ENCODE measurements at places on chromosomes 5 and 9. TPM values are rescaled to one million over a fixed set of nuclear protein-coding genes. Genes with fewer than 3 reads are reported as not detected.

The PAEP gene
- not detected for total RNA-seq

The WWC1 gene
- 1.8 TPM for total RNA-seq

The TMEM232 gene
- total RNA-seq, result 0.38 TPM

The LCN15 gene
- total RNA-seq, result not detected

The CLTB gene
- total RNA-seq, result 62.0 TPM

The ZCCHC7 gene
- total RNA-seq, result 25.6 TPM

DNA sequence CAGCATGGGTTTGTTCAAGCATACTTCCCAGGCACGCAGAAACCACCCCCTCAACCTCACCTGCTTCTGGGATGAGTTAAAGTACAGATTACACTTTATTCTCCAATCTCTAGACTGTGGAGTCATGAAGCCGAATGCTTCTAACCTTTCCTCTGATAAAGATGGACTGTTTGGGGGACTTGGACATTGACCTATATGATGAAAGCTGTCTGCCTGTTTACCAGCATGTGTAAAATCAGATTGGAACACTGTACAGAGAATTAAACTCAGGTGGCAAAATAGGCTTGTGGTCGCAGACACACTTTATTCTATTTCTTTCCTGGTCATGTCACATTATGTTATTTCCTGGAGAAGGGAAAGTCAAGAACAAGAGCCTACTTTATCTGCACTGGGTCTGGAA lies 25.7 kb downstream of the IL9 start:
- H3K27me3 ChIP-seq, result no peaks in the 10 kb centered on the region
- DNase-seq, result no peak
- H3K4me3 ChIP-seq, result no peak overlapping the region
- H3K27ac ChIP-seq, result no peak overlapping the region
- no peaks in the 10 kb centered on the region for H3K36me3 ChIP-seq
- H3K4me1 ChIP-seq, result no peaks in the 10 kb centered on the region

- no peak overlapping the region for H3K27ac ChIP-seq
- peaks cover 7% of the 10 kb centered on the region for H3K4me1 ChIP-seq
- H3K4me3 ChIP-seq, result peak overlapping the region; percentile 46
- DNase-seq, result no peak
- no peaks in the 10 kb centered on the region for H3K36me3 ChIP-seq
- no peaks in the 10 kb centered on the region for H3K27me3 ChIP-seq
Observed at GRCh38 chr5:610744-611730, 1.1 kb upstream of the CEP72 start.

- no peak overlapping the region for H3K4me3 ChIP-seq
- no peak for DNase-seq
- H3K27me3 ChIP-seq, result no peaks in the 10 kb centered on the region
- H3K36me3 ChIP-seq, result no peaks in the 10 kb centered on the region
- H3K27ac ChIP-seq, result no peak overlapping the region
- H3K4me1 ChIP-seq, result no peaks in the 10 kb centered on the region
Observed at GRCh38 chr5:92429646-92430045, 1046.5 kb upstream of the ARRDC3 start.

GRCh38 chr5:57341380-57341979 lies 141.1 kb downstream of the ACTBL2 start:
- H3K4me3 ChIP-seq, result no peak overlapping the region
- no peaks in the 10 kb centered on the region for H3K36me3 ChIP-seq
- no peak overlapping the region for H3K27ac ChIP-seq
- H3K4me1 ChIP-seq, result no peaks in the 10 kb centered on the region

GRCh38 chr9:114157516-114158176 lies 2.3 kb downstream of the COL27A1 start:
- H3K27me3 ChIP-seq, result peaks cover 16% of the 10 kb centered on the region
- H3K36me3 ChIP-seq, result no peaks in the 10 kb centered on the region
- DNase-seq, result no peak

GRCh38 chr5:153159616-153160015 lies 330.9 kb upstream of the GRIA1 start:
- no peaks in the 10 kb centered on the region for H3K4me1 ChIP-seq
- no peak overlapping the region for H3K27ac ChIP-seq
- DNase-seq, result no peak
- no peak overlapping the region for H3K4me3 ChIP-seq
- no peaks in the 10 kb centered on the region for H3K36me3 ChIP-seq

DNA sequence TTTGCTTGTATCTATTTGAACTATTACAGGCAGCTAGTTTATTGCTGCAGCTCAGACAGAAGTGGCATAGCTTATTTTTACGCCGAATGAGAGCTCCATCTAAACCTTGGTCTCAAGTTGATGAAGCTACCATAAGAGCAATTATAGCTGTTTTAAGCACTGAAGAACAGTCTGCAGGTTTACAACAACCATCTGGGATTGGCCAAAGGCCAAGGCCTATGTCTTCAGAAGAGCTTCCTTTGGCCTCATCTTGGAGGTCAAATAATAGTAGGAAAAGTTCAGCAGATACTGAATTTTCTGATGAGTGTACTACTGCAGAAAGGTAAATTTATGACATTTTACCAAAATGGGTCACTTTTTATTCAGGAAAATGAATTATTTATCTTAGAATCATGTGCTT lies 67.9 kb downstream of the YTHDC2 start:
- DNase-seq, result no peak
- H3K27ac ChIP-seq, result no peak overlapping the region
- no peak overlapping the region for H3K4me3 ChIP-seq

DNA sequence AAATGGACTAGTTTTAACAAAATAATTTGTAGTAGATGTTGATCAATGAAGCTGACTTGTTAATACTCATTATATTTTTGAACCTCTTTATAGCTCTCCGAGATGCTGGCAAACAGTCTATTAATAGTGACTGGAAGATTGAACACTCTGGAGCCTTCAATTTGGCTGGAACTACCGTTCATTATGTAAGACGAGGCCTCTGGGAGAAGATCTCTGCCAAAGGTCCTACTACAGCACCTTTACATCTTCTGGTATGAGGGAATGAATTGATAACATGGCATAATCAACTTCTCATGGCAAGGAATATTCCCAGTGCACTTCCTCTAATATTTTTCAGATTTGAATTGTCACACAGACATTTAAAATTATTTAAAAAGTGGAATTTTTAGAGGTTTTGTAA lies 68.2 kb upstream of the MINAR2 start:
- no peak for DNase-seq
- H3K4me3 ChIP-seq, result no peak overlapping the region
- no peak overlapping the region for H3K27ac ChIP-seq

GRCh38 chr5:963673-964531 lies 44.7 kb upstream of the NKD2 start:
- H3K4me3 ChIP-seq, result peak overlapping the region; percentile 11
- peaks cover 23% of the 10 kb centered on the region for H3K27me3 ChIP-seq
- no peak for DNase-seq
- H3K27ac ChIP-seq, result no peak overlapping the region
- no peaks in the 10 kb centered on the region for H3K36me3 ChIP-seq

DNA sequence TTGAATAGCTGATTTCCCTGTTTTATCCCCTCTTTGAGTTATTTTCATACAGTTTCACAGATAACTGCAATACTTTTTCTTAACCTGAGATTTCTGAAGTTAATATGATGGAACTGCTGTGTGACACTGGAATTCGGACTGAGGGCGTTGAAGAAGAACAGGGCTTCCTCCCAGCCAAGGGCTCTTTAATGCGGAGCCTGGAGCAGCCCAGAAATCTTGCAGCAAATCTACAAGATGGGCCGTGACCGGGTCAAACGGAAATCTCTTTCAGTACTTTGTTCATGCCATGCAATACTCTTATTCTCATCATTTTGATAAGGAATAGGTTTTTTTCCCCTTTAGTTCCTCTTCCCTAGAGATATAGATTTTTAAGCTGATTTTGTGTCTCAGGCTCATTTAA lies 236.8 kb upstream of the IRX4 start:
- no peaks in the 10 kb centered on the region for H3K4me1 ChIP-seq
- H3K27ac ChIP-seq, result no peak overlapping the region
- H3K4me3 ChIP-seq, result no peak overlapping the region

GRCh38 chr5:33701251-33701650 lies 190.5 kb downstream of the ADAMTS12 start:
- no peaks in the 10 kb centered on the region for H3K36me3 ChIP-seq
- no peak for DNase-seq
- H3K4me1 ChIP-seq, result no peaks in the 10 kb centered on the region

DNA sequence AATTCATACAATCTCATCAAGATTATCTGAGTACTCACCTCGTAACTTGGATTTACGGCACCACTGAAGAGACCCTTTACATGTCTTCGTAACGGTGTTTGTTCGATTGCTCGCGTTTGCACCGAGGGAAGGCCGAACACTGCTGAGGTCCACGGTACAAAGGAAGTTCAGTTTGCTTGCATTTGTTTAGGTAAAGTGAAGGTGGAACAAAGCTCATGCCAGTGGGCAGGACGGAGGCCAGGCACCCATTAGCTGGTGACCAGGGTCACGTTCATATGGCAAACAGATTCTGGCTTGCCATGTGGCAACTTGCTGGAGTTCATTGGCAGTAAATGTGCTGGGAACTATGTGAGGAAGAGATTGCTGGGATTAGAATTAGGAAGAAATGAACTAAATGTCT lies 164.8 kb downstream of the MACROH2A1 start:
- H3K4me3 ChIP-seq, result no peak overlapping the region
- H3K4me1 ChIP-seq, result no peaks in the 10 kb centered on the region
- H3K27ac ChIP-seq, result no peak overlapping the region
- no peaks in the 10 kb centered on the region for H3K36me3 ChIP-seq
- no peaks in the 10 kb centered on the region for H3K27me3 ChIP-seq
- DNase-seq, result no peak
